Left ventricle myocardium inferior (tissue), 1 donor: ENCODE measurements at places on chromosomes 1 and 21.

DNA sequence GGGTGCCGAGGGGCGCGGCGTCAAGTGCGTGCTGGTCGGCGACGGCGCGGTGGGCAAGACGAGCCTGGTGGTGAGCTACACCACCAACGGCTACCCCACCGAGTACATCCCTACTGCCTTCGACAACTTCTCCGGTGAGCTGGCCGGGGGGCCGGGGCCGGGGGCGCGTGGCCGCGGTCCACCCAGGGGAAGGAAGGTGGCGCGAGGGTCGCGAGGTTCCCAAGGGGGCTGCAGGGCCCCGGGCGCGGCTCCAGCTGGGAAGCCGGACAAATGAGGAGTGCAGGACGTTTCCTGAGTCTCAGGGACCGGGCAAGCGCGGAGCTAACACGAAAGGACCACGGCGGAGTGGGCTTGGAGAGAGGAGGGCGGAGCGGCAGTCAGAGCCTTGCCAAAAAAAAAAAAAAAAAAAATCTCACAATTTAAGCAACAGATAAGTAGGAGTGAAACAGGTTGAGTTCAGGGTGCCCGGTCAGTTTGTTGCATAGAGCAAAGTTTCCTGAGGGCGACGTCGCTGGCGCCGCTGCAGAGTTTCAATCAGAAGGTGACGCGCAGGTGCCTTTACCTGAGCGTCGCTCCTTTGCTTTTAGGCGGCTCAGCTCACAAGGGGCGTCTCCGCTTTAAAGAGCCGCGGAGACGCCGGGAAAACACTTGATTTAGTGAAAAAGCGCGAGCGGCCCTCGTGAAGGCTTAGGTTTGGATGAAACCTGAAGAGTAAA lies 750 bp downstream of the RHOU start:
- peak; percentile 37 for DNase-seq

- DNase-seq, result no peak
Measured at GRCh38 chr1:109641861-109642260, 14.0 kb upstream of the GSTM4 start.

DNA sequence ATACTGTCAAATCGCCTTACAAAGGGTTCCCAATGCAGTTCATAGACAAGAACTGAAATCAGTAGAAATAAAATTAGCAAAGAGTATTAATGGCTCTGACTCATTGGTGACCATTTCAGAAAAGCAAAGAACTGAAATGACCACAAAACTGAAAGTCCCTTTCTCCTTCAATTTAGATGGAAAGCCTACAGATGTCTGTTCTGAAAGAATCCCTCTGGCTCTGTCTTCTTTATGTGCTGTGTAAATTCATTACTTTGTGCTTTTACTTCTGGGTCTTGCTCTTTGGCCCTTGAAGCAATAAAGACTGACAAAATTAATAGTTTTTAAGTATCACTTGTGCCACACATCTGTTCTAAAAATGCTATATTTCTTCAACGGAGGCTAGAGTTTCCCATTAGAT lies 62.7 kb upstream of the GPR89A start:
- DNase-seq, result no peak

DNA sequence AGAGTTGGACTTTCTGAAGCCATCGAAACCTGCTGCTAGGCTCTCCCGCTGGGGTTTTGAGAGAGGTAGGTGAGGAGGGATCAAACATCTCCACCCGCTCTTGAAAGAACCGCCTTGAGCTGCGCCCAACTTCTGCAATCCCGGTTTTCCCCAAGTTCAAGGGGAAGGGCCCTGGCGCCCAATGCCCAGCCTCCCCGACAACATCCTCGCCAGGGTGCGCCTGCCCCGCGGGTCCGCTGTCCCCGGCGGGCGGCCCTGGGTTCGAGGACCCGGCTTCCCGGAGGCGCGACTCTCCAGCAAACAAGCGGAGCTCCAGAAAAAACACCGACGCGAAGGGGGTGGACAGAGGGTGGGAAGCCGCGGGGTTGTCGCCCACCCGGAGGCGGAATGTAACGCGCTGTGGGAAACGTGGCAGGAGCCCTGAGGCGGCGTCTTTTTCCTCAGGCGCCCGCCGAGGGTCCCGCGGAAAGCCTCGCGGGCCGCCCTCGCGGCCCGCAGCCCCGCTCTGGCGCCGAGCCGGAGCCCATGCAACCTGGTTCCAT lies 607 bp downstream of the BTG3 start:
- DNase-seq, result peak; percentile 22

- no peak for DNase-seq
Measured at GRCh38 chr1:59672851-59673572, 141.7 kb upstream of the HOOK1 start.

- DNase-seq, result no peak
Measured at GRCh38 chr21:37259426-37259825, 7.7 kb downstream of the VPS26C start.

DNA sequence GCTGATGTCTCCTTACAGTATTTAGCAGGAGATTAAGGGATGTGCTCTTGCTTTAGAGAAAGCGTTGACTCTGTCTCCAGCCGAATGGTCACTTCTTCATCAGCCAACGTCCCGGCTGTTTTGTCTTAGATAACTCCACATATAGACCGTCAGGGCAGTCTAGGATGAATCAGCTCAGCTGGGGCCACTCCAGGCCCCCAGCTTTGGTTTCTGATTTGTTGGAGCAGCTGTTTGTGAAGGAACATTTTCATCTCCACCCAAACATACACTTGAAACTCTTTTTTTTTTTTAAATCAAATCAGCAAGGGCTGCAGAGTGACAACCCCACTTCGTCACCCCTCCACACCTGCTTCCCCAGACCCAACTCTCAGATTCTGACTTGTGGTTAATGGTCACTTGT lies 206.1 kb upstream of the GALNT2 start:
- no peak for DNase-seq

- DNase-seq, result no peak
Measured at GRCh38 chr1:152667648-152668047, 4.5 kb downstream of the LCE2D start.

DNA sequence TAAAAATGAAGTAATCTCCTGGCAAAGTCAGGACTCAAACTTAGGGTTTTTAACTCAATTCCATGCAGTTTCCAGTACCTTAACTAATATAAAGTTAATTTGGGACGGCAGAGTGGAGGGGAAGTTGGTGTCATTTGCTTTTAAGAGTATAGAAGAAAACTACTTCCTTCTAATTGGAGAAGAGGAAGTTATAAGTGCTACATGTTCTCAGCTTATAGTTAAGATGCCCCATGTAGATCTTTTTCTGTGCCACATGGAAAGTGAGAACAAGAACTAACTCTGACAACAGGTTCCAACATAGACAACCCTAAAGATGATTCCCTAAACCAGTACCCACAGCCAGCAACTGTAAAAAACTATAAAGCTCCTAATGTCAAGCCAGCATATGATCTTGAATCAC lies 11.5 kb downstream of the RRAGC start:
- no peak for DNase-seq

GRCh38 chr1:56880774-56881173 lies 26.2 kb downstream of the C8A start:
- DNase-seq, result no peak

DNA sequence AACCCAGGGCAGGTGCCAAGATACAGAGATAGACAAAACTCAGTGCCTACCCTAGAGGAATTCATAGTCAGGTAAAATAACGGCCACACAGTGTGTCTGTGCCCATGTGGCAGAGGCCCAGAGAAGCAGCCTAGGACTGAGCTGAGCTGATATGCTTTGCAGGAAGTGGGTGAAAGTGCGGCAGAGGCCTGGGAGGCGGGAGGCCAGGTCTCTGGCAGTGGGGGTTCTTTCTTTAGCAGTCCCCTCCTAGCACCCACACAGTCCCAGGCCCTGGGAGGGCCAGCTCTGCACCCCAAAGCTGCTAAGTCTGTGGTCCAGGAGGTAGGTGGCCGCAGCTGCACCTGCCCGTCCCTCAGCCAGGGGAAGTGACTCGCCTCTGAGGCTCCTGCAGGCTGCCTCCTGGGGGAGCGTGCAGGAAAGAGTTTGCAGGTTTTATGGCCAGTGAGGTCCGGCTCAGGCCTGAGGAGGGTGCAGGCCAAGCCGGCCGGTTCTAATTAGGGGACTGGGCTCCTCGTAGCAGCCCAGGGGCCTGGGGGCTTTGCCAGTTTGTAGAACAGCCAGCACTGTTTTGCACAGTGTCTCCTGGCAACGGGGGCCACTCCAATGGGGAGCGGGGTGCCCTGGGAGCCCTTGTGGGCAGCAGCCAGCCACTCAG lies 107.9 kb downstream of the SPSB1 start:
- DNase-seq, result no peak

DNA sequence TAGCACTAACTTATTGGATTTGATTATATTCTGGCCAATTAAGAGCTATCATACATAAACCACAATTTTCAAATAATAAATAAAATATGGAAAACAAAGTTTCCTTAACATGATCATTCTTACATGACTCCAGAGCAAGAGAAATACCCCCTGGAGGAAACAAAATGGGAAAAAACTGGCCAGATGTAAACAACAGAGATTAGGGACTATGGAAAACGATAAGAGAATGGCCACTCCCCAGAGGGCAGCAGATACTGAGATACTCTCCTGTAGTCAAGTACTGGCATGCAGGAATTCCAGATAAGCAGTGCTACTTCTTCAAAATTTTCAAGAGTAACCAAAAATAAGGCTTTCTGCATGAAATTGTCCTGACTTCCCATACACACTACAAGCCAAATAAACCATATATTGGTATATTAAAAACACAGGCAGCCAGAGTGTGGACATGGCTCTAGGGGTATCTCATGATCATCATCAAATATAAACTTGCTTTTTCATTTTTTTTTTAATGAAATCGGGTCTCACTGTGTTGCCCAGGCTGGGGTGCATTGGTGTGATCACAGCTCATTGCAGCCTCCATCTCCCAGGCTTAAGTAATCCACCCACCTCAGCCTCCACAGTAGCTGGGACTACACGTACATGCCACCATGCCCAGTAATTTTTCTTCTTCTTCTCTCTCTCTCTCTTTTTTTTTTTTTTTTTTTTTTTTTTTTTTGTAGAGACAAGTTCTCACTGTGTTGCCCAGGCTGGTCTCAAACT lies 118.5 kb downstream of the EIF4G3 start:
- no peak for DNase-seq

- DNase-seq, result no peak
Measured at GRCh38 chr1:156154317-156154749, 948 bp downstream of the SEMA4A start.

DNA sequence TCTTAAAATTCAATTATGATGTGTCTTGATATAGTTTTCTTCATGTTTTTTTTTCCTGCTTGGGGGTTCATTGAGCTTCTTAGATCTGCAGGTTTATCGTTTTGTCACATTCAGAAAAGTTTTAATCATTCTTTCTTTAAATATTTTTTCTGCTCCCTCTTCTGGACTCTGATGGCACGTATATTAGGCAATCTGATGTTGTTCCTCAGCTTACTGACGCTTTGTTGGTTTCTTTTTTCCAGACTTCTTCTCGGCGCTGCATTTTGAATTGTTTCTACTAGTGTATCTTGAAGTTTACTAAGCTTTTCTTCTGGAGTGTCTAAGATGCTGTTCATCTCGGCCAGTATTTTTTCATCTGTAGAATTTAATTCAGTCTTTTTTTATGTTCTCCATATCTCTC lies 44.8 kb upstream of the FMOD start:
- DNase-seq, result no peak

- DNase-seq, result no peak
Measured at GRCh38 chr1:84603223-84603622, 29.0 kb upstream of the CTBS start.

- DNase-seq, result no peak
Measured at GRCh38 chr1:5928714-5929400, 63.4 kb downstream of the NPHP4 start.

DNA sequence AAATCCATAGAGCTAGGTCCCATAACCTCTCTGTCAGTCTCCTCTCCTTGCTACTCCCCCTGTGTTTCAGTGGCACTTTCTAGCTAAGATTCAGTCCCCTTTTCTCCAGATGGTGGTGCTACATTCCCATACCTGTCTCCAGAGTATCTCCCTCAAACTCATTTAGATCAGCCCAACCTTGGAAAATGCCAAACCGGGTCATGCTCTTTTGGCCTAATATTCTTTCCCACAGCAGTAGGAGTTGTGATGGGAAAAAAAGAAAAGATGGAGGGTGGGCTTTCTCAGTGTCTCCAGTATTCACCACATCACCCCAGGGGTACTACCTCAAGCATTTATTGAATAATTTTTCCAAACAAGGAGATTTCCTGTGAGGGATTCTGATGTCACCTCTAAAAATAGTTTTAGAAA lies 3.2 kb upstream of the RXFP4 start:
- no peak for DNase-seq

DNA sequence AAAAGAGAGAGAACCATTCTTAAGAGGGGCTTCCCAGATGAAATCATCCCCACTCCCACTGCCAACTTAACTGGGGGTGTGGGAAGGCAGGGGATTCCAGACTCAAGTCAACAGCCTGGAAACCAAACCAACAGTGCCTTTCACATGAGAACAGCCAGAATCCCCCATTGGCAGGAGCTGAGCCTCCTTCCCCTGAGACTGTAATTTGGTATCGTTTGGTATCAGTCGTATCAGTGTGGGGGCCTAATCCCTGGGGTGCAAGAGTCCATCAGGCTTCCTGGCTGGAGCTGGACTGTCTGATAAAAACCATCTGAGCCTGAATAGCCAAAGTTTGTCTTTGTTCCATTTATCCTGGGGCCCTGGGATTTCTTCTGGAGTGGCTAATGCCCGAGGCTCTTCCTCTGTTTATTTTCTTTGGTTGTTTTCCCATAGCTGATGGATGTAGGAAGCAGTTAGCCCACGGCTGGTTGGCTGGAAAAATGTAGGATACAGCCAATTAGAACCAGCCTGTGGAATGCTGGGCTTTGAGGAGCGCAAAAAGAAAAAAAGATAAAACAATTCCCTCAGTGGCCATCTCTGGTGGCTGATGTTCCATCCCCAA lies 84.6 kb downstream of the LAMC2 start:
- DNase-seq, result peak; percentile 56

DNA sequence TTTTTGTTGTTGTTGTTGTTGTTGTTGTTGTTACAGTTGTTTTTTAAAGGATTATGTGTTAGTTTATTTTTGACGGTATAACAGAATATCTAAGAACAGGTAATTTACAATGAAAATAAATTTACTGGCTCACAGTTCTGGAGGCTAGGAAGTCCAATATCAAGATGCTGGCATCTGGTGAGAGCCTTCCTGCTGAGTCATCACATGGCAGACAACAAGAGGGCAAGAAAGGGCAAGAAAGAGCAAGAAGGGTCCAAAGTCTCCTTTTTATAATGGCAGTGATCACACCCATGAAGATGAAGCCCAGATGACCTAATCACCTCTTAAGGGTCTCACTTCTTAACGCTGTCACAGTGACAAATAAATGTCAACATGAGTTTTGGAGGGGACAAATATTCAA lies 142.1 kb downstream of the NEGR1 start:
- DNase-seq, result no peak
